ENCODE measurements at places on chromosomes 6 and 20. TPM values are rescaled to one million over a fixed set of nuclear protein-coding genes. Genes with fewer than 3 reads are reported as not detected.

PRPH2 gene
- not detected for total RNA-seq

PRKN gene
- 5.1 TPM for total RNA-seq

HCK gene
- not detected for total RNA-seq

DNA sequence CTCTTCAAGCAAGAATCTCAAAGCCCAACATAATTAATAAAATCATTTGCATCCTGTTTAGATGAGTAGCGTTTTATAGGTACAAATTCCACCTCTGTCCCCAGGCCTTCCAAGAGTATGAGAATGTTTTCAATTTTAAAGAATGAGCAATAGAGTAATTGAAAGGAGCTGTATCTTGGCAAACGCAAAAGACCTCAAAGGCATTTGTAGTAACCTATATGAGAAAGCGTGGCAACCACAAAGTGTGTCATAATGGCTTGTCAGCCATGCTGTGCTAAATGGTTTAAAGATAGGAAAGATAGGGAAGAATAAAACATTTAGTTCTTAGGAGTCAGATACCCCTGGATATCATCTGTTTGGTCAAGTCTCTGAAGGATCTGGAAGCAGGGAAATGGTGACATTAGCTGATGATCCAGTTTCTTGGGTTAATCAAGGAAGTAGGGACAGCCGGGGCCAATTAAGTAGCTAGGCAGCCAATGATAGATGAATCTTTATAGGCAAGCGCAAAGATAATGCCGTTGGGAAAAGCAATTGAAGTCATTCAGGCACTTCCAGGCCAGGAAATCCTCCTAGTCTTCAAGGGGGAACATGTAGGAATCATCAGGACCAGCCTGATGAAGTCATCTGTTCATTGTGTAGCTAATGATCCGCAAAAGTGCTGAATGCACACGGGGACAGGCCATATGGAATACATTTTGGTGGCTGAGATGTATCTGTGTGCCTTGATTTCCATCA, 71.5 kb upstream of the ISM1 start:
- DNase-seq = no peak

GRCh38 chr6:42505385-42505718, 53.6 kb upstream of the TRERF1 start:
- DNase-seq = no peak

GRCh38 chr20:33933469-33933909, 60.2 kb upstream of the RALY start:
- DNase-seq = no peak

DDO gene
- not detected for total RNA-seq

DNA sequence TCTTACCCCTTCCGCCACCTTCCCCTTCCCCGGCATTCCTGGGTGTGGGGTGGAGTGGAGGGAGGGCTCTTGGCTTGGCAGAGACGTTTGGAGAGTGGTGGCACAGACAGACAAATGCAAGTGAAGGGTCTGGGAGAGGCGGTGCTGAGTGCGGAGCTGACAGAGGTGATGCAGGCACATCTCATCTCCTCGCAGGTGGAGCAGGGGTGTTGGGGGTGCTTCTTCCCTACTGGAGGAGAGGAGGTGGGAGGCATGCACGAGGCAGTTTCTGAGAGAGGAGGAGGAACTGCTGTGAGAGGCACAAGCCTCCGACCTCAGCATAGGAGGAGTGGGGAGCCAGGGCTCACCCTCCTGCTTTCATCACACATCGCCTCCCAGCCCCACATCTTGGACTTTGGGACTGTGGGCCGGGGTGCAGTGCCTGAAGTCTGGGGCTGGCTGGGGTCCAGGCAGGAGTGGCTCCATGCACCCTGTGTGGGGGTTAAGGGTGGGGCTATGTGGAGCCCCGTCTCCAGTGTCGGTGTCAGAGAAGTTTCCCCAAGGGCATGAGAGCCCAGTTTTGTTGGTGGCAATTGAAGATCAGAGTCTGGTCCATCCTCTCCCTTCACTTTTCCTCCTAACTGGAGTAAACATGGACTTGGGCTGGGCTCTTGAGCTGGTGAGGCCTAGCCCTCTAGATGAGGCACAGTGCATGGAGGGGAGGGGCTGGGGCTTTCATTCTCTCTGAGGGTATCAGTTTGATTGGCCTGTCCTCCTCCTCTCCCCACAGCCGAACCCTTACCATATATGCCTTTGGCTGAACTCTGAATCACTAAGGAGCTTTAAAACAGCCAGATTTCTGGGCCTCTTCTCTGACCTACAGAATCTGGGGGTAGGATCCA, 20.2 kb upstream of the SLC22A7 start:
- no peak for DNase-seq

DNA sequence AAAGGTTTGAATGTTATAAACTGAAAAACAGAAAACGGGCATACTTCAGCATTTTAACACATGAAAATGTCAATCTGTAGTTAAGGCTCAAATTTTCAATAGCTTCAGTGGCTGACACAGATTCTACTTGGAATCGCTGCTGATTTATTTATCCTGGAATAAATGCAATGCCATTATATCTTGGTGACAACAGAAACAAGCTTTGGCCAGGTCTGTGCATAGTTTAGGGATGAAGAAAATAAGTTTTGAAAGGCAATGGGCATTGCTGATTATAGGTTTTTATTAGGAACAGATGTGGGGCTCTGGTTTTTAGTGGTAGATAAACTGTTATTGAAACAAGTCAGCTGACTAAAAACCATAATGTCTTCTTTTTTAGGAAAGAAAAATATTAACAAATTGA, 96.8 kb upstream of the SOX4 start:
- no peak for DNase-seq

ULBP3 gene
- 6.1 TPM for total RNA-seq

GRCh38 chr6:20312606-20313005, 89.1 kb upstream of the E2F3 start:
- DNase-seq = no peak

- DNase-seq = no peak
Measured at GRCh38 chr20:42173440-42173839, 555.3 kb upstream of the CHD6 start.

LRP11 gene
- 61.9 TPM for total RNA-seq

- DNase-seq = no peak
Measured at GRCh38 chr6:38427492-38428210, 212.1 kb downstream of the BTBD9 start.

- no peak for DNase-seq
Measured at GRCh38 chr6:7868926-7869325, 41.7 kb downstream of the TXNDC5 start.

GRCh38 chr6:156016186-156016976, 560.7 kb upstream of the NOX3 start:
- DNase-seq = no peak

DNA sequence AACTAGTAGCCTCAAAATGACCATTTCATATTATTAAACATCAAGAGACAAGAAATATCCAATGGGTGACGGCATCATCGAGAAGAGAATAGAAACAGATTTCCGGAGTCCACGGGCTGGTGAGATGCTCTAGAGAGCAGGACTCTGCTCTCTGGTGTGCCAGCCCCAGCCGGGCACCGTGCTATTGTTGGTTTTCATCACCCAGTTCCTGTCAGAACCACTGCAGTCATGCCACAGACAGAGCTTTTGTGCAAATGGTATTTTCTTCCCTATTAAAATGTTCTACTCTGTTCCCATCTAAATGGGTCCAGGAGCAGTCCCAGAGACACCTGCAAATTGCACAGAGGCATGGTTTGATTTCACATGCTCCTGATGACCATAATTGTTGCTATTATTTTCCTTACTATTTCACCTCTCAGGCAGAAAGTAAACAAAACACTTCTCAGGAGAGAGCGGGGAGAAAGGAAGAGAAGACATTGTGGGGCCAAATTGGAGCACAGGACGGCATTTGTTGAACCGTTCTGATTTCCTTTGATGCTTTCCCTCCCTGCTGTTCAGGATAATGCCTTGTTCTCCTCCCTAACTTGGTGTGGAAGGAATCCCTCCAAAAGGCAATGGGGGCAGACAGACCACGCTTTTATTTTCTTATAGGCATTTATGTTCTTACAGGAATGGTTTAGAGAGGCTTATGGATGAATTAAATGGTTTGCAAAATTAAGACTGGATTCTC, 11.4 kb upstream of the RAMACL start:
- DNase-seq = no peak

NELFE gene
- 43.5 TPM for total RNA-seq

DNA sequence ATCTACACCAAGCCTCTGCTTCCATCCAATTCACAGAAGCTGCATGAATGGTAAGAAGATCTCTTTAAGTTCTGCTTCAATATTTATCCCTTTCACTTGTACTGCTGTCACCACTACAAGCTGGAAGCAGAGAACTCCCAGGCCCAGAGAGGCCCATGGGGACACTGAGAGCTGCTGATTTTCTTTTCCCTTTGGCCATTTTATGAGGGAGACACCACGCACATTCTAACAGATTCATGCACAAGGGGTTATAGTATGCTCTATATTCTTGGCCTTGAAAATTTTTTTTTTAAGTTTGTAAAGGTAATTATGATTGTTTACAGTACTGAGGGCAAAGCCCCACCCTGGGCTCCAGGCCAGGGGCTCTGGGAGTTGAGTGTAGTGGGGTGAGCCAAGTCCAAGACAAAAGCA, 88.4 kb downstream of the MYB start:
- no peak for DNase-seq

DNA sequence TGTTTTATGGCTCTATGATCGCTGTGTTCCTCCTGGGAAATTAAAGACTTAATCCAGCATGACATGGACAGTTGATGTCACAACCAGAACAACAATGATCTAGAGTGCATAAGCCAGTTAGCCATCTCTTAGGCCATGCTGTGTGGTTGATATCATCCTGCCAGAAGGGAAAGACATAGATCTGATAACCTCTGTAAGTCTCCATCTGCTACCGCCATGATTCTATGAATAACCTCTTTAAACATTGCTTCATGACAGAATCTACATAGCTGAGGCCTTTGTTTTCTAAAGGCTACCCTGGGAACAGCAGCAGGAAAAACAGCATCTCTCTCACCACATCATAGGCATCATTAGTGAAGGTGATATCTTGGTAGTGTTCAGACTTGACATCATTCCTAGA, 117.6 kb upstream of the PHACTR1 start:
- DNase-seq = no peak

DNA sequence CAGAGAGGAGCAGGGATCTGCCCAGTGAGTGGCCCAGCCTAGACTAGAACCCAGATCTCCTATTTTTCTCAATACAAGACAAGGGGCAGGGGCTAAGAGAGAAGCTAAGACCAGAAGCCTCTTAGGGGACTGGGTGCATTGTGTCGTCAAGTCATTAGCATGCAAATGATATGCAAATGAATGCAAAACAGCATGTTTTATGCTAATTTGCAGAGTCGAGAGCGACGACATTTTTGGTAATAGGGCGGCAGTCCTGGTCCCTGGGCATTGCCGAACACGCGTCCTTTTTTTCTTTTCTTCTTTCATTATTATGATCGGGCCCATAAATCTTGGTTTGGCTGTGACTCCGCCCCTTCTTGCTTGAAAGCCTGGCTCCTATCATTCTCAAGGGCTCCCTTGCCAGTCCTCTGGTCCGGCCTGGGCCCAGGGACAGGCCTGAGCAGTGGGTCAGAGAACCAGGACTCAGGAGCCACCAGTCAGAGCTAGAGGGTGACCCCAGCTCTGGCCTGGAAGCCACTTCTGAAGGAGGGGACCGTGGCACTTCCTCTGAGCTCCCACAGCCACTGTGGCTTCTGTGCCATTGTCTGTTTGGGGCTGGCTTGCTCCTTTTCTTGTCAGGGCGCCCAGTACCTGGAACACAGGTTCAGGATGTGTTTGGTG, 32.0 kb upstream of the SCRT2 start:
- DNase-seq = no peak

DYNLRB1 gene
- total RNA-seq = 111 TPM

RAD21L1 gene
- total RNA-seq = not detected

DNA sequence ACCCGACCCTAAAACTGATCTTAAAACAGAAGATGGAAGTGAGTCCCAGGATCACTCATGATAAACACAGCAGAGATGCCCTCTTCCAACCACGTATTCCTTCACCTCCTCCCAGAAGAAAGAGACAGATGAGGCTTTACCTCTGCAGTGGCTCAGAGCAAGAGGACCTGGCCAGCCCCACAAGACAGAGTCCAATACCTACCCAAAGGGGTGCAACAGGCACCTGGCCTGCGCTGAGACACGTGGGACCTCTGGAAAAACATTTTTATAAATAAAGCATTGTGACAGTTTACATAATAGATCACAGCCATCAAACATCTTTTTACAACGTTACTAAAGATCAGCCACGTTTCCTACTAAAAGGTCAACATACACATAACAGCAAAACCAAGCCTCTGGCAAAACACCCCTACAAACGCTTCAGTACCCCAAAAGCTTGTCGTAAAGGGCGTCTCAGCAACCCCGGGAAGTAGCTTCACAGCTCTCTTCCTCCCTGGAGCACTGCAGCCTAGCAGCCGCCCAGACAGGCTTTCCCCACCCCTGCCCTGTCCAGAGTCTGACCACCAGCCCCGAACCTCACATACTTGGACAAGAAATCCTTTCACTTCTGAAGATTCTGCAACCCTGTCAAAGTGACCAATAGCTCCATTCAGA, 2.9 kb downstream of the TAF4 start:
- DNase-seq = peak; percentile 33

- DNase-seq = no peak
Measured at GRCh38 chr20:38165089-38165965, at the start of gene TGM2. Gene TGM2 (minus strand): TSS chr20:38165270. CDS start chr20:38165198, 72 bp downstream.

GRCh38 chr6:43877463-43878126, 107.6 kb downstream of the VEGFA start:
- DNase-seq = no peak

GRCh38 chr6:136104556-136104955, 145.6 kb downstream of the MTFR2 start:
- no peak for DNase-seq

GRCh38 chr20:24828992-24829648, 119.9 kb upstream of the CST7 start:
- DNase-seq = no peak

DNA sequence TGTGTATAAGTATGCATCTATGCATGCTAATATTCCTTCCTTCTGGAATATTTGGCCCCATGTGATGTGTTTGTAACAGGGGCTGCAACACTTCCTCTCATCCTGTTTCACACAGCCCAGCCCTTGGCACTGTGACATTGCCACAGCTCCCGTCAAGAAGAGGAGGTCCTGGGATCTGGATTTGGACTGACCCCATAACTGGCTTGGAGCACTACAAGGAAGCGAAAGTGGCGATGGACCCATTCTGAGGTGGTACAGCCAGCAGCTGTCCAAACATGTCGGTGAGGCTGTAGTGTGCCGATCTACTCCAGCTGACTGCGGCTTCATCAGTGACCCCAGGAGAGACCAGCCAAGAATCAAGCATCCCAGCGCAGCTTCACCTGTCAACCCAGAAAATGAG, 18.2 kb downstream of the SYNDIG1 start:
- peak; percentile 50 for DNase-seq

MAFB gene
- total RNA-seq = 3.0 TPM

Data from chondrocyte (in vitro differentiated cells).